ENCODE measurements at places on chromosomes 5 and 9.

- DNase-seq: no peak
Measured at GRCh38 chr5:79697222-79698170, 7.9 kb downstream of the CMYA5 start.

DNA sequence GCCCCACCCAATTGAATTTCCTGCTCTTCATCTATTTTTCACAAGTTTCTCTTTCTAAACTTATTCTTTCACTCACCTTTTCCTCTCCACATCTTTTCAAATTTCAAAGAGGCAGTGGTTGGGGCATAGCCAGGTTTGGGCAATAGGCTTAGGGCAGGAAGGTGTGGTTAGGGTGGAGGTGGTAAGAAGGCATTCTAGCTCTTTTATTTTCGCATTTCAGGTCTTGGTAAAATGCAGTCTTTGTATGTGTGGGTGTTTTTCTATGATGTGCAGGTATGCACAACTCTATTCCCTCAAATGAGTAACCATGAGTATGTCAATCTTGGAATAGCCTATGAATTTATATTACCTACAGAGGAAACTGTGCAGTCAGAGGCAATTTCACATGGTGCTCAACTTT lies 129.8 kb upstream of the IFNE start:
- peak; percentile 28 for DNase-seq

DNA sequence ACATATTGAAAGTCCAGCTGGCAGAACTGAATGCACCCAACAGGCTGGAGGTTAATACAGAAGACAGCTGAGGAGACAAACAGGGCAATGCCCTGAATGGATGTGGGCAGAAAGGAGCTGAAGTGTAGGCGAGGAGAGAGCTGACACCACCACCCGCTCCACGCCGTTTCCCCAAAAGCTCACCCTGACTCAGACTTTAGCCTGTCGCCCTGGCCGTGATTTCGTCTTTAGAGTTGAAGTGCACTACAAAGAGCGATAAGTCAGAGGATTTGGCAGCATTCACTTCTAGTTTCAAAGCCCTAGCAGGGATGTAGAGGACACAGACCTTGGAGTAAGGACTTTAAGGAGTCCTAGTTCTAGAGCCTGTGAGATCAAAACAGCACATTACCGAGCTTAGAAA lies 2.2 kb upstream of the ERAP1 start:
- no peak for DNase-seq

DNA sequence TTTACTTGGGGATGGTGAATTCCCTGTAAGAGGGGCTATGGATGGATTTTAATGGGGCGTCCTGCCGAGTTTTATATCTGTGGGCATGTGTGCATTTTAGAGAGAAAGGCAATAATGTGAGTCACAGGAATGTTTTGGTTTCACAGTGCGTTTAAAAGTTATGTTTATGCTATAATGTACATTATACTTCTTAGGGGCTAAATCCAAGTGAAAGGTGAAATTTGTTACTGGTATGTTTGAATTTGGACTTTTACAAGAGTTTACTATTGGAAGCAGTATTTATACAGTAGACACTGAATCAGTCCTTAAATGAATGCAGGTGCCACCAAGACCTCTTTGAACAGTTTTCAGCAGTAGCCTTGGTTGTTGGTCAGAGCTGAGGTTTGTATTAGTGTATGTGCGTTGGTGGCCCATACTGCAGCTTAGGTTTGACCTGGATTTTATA lies 5.6 kb downstream of the JMY start:
- DNase-seq: no peak

DNA sequence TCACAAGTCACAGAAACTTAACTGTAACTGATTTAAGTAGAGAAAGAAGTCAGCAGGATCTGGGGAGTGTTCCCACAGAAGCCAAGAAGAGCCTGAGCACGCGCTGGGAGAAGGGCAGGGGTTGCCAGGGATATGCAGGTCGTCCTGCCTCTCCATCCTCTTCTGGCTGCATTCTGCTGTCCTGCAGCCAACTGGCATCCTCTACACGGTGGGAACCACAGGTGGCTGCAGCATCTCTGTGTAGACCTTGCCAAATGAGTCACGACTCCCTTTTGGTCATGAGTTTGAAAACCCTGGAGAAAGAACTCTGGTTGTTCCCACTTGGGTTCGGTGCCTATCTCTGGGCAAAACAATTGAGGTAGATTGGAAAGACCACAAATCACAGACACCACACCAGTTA lies 38.4 kb upstream of the PCA3 start:
- DNase-seq: no peak

GRCh38 chr5:80230269-80230992 lies 25.4 kb downstream of the SERINC5 start:
- DNase-seq: no peak

- DNase-seq: no peak
Measured at GRCh38 chr5:89275066-89275855, 392.3 kb upstream of the MEF2C start.

DNA sequence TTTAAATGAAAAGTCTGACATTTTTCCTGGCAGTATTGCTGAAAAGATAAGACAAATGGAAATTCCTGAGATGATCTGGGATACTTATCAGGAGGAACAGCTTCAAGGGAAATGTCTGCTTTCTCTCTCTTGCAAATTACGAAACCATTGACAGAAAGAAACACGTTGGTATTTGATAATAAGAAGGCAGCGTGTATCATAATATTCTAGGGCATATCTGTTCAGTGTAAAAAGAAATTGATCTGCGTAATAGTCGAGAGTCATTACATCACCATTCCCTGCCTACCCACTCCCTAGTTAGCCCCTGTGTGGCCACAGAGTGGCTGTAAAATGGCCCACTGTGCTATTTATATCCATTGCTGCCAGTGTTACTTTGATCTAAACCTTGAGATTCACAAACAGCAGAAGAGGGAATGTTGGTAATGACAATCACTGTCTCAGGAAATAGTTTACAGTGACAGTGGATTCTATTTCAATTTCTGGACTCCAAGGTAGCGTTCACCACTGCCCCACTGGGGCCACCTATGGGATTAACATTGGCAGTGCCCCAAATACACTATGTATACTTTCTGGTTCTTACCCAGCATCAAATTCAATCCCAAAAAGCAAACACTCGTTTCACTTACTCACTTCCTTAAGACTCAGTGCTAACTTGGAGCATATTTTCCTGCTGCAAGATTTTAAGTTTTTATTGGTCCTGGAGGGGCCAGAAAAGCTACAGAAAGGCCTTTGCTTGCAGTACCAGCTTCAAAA lies 133.4 kb upstream of the GAS1 start:
- no peak for DNase-seq

DNA sequence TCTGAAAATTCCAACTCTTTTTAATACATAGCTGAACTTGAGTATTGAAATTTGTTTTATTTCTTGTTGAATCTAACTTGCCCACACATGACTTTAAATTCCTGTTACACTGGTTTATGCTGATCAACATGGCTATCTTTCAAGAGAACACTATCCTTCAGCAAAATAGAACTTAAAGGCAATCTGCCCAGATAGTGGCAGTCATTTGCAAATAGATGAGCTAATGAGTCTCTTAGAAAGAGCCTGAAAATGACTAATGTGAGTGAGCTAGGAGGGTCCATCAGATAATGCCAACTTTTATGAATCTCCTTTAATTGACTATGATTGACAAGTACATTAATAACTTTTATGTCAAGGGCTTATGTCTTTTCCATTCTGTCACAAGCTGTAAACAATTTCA lies 1360.8 kb upstream of the C9orf72 start:
- no peak for DNase-seq

DNA sequence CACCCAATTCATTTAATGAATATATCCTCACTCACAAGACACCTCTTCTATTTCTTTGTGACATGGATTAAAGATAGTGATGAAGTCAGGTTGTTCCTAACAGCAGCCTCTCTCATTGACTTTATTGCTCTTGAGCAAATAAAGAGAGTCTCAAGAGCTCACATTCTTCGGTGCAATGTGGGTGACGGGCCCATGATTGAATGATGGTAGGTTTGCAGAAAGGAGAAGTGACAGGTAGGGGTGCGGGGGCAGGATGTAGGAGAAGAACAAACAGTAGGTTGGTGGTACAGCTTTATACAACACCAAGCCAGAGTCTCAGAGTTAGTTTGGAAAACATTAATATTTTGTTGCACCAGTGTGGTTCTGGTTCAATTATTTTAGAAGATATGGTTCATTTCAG lies 122.2 kb downstream of the SLIT3 start:
- DNase-seq: no peak

GRCh38 chr9:123020796-123021195 lies 12.7 kb upstream of the GPR21 start:
- no peak for DNase-seq

- DNase-seq: no peak
Measured at GRCh38 chr5:103224894-103225246, 33.7 kb upstream of the MACIR start.

DNA sequence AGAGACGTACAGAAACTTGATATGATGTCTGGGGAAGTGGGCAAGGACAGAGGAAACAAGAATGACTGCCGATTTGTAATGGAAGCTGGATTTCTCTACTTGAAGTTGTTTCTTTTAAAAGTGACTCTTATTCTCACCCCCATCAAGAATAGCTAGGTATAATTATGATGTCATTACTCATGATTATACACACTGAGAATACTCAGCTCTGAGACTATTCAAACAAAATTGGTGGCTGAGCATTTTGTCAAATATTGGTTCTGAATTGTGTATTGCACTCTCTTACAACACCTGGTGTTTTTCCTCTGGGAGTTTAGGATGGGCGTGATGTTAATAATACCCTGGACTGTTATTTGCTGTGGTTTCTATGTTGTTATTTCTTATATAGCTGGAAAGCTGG lies 46.3 kb downstream of the MAST4 start:
- no peak for DNase-seq

DNA sequence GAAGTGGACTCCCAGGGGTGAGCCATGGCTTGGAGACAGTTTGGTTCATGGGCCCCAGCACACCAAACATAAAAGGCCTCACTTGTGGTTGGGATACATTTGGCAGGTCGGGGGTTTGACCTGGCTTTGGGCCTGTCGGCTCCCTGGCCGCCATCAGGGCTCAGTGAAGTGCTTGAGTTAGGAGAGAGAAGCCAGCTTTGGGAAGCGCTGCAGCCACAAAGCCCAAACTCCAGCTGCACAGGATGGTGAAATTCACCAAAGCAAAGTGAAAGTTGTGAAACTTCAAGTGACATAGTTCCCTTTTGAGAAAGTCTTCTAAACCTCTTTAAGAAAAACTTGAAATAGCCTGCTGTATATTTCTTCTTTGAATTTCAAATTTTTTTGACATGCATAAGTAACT lies 27.5 kb downstream of the SLC46A2 start:
- no peak for DNase-seq

GRCh38 chr9:71384343-71384742 lies 262.9 kb upstream of the TRPM3 start:
- no peak for DNase-seq

GRCh38 chr9:93161786-93162562 lies 22.0 kb upstream of the WNK2 start:
- DNase-seq: no peak

GRCh38 chr5:79630444-79630843 lies 18.2 kb downstream of the TENT2 start:
- DNase-seq: peak; percentile 54
